Activated CD4-positive, alpha-beta T cell treated with anti-CD3 and anti-CD28 coated beads for 36 hours (primary cell): ENCODE measurements at places on chromosomes 16 and 17. TPM values are rescaled to one million over a fixed set of nuclear protein-coding genes. Genes with fewer than 3 reads are reported as not detected.

DNA sequence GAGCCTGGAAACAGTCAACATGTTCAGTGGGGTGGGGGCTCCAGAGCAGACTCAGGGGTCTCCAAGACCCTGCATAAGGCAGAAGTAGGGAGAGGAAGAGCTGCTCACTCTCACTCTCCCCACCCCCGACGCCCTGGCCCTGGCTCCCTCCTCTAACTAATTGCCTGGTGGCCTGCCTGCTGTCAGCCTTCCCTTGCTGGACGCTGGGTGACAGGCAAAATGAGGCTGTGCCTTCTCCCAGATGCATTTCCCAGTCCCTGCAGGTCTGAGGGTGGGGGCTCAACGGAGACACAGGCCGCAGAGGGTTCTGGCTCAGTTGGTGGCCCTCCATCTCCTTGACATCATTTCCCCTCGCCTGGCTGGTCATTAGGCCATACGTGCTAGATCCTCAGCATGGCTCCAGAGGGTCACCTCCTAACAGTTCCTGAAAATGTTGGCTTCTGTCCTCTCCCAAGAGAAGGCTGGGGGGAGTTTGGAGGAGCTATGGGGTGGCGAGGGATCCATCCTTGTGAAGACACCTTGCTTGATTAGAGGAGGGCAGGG is 1.4 kb downstream of the FMNL1 start:
- H3K27ac ChIP-seq = peak overlapping the region; percentile 100
- H3K36me3 ChIP-seq = peaks cover 49% of the 10 kb centered on the region
- H3K4me3 ChIP-seq = peak overlapping the region; percentile 94

DNA sequence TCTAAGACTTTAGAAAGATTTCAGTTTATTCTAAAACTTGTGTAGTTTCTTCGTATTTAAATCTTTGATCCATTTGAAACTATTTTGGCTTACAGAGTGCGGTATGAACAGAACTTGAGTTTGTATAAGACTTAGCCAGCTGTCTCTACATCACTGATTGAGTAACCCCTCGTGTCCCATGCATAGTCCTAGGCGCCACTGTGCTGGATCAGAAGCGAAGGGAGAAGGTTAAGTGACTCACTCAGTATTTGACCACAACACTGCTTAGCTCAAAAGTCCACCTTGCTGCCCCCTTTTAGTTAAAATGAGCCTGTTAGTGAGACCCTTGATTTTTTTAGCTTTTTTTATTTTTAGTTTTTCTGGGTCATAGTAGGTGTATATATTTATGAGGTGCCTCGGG is 28.4 kb downstream of the CD300LB start:
- no peaks in the 10 kb centered on the region for H3K36me3 ChIP-seq
- no peak overlapping the region for H3K27ac ChIP-seq
- H3K27me3 ChIP-seq = no peaks in the 10 kb centered on the region

- peak overlapping the region; percentile 83 for H3K27ac ChIP-seq
- H3K4me3 ChIP-seq = no peak overlapping the region
- H3K27me3 ChIP-seq = no peaks in the 10 kb centered on the region
Observed at GRCh38 chr16:89409161-89409711, 81.1 kb downstream of the ANKRD11 start.

GRCh38 chr16:70703041-70703834 is 17.4 kb upstream of the MTSS2 start:
- no peaks in the 10 kb centered on the region for H3K36me3 ChIP-seq
- H3K4me3 ChIP-seq = no peak overlapping the region
- H3K4me1 ChIP-seq = peaks cover 4% of the 10 kb centered on the region

DNA sequence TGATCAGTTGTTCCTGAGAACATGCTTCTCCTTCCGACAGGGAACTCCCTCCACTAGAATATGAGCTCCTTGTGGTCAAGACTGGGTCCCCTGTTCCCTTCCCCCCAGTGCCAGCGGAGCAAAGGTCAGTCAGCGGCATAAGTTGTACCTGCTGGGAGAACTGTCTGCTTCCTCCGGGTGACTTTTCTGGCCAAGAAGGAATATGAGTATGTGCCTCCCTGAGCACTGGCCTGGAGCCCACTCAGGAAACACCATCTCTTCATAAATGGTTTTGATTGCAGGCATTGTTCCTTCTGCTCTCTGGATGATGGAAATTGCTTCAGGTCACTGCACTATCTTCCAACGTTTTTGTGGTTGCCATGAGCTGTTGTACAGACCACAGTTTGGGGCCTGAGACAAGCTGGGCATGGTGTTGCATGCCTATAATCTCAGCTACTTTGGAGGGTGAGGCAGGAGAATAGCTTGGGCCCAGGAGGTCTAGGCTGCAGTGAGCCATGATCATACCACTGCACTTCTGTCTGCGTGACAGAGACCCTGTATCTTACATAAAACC is 2.9 kb upstream of the P4HB start:
- H3K4me3 ChIP-seq = peak overlapping the region; percentile 99
- H3K27me3 ChIP-seq = no peaks in the 10 kb centered on the region
- no peak for DNase-seq
- H3K36me3 ChIP-seq = peaks cover 61% of the 10 kb centered on the region
- peak overlapping the region; percentile 93 for H3K27ac ChIP-seq

GRCh38 chr17:81910840-81911276 is 341 bp downstream of the PCYT2 start:
- H3K27me3 ChIP-seq = no peaks in the 10 kb centered on the region
- no peak overlapping the region for H3K27ac ChIP-seq
- peaks cover 37% of the 10 kb centered on the region for H3K36me3 ChIP-seq

- no peaks in the 10 kb centered on the region for H3K36me3 ChIP-seq
- H3K4me3 ChIP-seq = no peak overlapping the region
Observed at GRCh38 chr16:56641166-56641565, 2.7 kb downstream of the MT1A start.

The ZDHHC1 gene
- total RNA-seq = 0.98 TPM

DNA sequence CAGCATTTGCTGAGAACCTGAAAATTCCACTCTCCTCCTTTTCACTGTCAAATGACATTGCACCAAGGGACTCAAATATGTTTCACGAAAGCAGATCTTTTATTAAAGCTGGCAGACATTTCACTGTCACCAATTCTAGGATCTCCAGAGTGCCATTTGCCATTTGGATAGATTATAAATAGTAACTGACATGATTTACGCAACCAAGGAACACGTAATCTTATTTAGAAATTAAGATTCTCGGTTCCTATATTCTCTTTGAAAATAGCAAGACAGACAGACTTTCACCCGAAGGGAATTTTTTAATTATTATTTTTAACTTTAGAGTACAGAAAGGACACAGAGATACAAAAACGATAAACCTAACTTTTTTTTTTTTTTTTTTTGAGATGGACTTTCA is 49.6 kb downstream of the ANKFY1 start:
- H3K36me3 ChIP-seq = peaks cover 19% of the 10 kb centered on the region
- H3K27me3 ChIP-seq = no peaks in the 10 kb centered on the region
- H3K4me1 ChIP-seq = peaks cover 7% of the 10 kb centered on the region
